ENCODE measurements at places on chromosomes 3 and 15.

- DNase-seq = no peak
Observed at GRCh38 chr15:71702496-71702895, 107.9 kb upstream of the NR2E3 start.

DNA sequence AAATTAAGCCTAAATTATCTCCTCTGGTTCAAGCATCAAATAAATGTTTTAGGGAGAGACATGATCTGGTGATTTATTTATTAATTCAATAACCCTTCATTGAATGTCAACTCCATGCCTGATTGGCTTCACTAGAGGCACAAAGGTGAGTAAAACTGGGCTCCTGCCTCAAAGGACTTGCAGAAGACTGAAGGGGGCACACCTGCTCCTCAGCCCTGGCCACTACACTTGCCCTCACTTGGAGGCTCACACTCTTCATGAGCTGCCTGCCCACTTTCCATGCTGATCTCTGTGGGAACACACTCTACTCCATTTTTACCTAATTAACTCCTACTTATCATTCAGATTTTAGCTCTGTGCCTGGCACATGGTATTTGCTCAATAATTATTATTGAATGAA lies 84.4 kb upstream of the KCNMB2 start:
- DNase-seq = no peak

GRCh38 chr3:182183716-182184430 lies 472.1 kb downstream of the SOX2 start:
- DNase-seq = no peak

DNA sequence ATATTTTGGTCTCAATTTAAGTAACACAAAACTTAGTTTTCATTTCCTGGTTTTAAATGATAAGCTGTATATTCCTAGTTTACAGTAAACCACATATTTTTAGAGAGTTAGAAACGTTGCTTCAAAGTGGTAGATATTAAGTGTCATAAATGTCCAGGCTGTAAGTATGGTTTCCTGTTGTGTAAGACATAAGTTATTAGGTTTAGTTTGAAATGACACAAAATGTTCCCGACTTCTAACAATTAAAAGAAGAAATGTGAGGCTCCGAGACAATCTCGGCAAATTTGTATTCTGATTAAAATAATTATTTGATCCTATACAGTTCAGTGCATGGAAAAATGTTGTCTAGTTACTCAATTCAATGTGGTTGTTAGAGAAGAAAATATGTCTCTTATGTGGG lies 387.3 kb downstream of the EPHA3 start:
- DNase-seq = no peak

GRCh38 chr15:34514251-34514670 lies 69.2 kb downstream of the GOLGA8B start:
- no peak for DNase-seq

DNA sequence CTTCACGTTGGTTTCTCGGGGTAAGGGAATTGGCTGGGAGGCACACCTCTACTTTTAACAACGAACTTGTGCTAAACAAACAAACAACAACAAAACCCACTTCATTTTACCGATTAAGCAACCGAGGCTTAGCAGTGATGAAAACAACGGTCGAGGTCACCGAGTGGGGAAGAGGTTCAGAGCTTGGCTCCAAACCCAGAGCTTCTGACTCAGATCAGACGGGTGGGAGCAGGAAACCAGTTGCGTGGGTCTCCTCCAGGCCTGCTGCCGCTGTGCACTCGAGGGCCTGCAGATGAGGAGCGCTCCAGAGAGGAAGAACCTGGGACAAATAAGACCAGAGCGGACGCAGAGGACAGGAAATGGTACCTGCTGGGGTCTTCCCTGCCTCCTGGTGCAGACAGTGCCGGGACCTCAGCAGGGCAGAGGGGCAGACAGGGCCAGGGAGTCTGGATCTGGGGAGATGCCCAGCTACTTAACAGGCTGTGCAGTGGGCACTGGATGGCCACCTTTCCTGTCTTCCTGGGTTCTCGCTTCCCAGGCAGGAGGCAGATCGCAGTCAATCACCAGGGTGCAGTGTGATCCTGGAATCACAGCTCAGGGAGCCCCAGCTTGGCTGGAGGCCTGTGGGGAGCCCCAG lies 99.0 kb upstream of the MEF2A start:
- DNase-seq = no peak

DNA sequence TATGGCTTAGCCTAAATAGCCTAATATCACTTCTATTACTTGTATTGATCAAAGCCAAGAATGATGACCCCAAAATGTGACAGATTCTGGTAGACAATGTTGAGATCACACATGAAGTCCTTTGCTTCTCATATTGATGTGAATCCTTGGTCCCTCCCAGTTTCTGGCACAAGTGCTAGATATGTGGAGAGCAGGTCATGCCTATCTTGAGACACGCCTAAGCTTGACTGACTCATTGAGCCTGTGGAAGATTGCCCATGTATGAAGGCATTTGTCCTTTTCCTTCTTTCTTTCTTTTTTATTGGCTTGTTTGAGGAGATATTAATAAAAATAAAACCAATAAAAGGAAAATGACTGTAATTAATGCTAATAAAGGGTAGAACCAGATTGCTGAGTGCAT lies 54.0 kb upstream of the TMEM108 start:
- DNase-seq = no peak

DNA sequence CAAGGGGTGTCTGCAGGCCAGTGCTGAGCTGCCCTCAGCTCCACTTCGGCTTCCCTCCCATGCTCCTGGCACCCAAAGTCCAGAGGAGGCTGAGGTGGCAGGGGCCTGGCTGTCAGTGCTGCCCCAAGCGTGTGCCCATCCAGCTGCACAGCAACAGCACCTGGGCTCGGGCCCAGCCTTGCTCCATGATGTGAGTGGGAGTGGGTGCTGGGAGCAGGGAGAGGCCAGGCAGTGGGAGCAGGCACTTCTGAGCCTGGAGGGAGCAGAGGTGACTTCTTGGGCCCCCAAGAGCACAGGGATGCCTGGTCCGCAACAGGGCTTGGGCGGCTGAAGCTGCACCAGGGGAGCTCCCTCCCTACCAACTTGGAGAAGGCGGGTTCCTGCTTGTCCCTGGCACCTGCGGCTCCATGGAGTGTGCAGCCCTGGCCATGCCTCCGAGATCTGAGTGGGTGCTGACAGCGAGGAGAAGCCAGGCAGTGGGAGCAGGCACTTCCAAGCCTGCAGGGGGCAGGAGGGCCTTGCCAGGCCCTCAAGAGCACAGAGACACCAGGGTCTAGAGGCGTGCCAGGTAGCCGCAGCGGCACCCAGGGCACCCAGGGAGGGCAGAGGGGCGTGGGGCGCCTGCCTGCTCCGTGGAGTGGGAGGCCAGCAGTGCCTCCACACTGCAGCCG lies 366.7 kb upstream of the SGO1 start:
- DNase-seq = no peak

DNA sequence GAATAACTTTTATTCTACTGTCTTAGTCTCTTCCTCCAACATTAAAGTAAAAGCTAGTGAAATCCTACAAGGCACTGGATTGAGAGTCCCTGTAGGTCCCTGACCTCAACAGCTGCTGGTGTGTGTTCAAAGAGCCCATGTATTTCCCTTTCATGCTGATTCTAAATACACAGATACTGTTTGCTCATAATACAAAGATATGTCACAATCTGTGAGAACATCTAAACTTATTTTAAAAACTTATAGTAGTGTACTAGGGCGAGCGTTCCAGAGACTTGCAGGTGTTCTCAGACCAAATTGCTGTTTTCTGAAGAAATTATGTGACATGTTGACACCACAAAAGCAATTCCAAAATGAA lies 145.9 kb upstream of the LIPC start:
- DNase-seq = no peak

- DNase-seq = no peak
Observed at GRCh38 chr15:99143655-99144610, 39.1 kb downstream of the SYNM start.
